CD14-positive monocyte (primary cell): ENCODE measurements at places on chromosomes 5 and 9.
A peak's percentile ranks its signal among the peaks of the same experiment; 100 is the strongest.

DNA sequence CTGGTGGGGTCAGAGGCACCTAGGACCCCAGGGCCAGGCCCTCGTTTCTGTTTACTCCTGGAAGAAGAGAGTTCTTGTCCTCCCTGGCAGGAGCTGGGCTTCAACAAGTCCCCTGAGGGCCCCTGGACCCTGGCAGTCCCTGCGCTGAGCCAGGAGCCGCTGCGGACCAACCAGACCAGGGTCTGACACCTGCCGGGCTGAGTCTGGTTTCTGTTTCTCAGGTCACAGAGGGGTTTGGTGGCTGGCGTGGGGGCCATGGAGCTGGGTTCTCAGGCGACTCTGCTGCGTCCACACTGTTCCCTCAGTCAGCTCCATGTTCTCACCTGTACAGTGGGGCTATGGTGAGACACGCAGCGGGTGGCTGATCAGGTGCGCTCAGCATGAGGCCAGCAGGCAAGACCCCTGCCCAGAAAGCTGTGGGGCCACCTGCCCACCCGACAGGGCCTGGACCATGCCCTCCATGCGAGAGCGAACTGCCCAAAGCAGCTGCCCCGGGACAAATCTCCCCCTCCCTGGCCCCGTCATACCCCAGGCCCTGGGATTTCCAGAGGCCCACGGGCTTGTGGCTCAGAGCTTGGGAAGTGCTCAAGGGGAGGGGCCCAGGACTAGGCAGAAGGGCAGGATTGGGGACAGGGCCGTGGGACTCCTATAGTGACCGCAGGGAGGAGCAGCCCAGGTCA lies 17.9 kb upstream of the NOTCH1 start:
- DNase-seq = no peak

GRCh38 chr9:32378993-32379729 lies 5.3 kb upstream of the ACO1 start:
- DNase-seq = peak; percentile 50

DNA sequence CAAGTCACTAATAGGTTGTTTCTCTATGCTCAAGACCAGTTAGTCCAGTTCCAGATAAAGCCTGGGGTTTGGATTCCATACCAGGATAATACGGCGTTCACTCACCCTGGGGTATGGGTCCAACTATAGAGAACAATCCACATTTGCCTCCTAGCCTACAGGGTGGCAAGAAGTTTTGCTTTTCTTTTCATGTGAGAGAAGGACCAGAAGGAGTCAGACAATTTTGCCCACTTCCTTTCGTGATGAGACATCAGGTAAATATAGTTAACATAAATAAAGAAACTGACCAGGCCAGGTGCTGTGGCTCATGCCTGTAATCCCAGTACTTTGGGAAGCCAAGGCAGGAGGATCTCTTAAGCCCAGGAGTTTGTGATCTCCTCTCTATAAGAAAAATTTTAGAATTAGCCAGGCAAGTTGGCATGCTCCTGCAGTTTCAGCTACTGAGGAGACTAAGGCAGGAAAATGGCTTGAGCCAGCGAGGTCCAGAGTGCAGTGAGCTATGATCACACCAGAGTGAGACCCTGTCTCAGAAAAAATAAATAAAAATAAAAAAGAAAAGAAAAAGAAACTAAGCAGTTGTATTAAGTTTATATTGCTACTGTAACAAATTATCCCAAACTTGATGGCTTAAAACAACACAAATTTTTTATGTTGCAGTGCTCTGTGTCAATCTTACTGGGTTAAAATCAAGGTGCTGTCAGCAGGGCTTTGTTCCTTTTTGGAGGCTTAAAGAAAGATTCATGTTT lies 7.5 kb upstream of the REEP5 start:
- no peak for DNase-seq

DNA sequence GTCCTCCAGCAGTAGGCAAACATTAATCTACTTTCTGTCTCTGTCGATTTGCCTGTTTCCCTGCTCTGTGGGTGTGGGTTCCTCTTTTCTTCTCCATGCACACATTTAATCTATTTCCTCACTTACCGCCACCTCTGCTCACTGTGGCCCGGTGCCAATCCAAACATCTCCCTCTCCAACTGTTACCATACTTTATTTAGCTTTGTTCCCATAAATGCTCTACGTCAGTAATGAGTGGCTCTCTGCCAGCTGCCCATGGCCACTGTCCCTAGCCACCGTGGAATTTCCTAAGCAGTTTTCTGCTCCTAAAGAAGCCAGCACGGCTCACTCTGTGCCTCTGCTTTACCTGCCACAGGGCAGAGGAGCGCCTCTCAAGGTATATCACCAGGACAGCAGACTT lies 19.5 kb upstream of the GOLPH3 start:
- peak; percentile 62 for DNase-seq

DNA sequence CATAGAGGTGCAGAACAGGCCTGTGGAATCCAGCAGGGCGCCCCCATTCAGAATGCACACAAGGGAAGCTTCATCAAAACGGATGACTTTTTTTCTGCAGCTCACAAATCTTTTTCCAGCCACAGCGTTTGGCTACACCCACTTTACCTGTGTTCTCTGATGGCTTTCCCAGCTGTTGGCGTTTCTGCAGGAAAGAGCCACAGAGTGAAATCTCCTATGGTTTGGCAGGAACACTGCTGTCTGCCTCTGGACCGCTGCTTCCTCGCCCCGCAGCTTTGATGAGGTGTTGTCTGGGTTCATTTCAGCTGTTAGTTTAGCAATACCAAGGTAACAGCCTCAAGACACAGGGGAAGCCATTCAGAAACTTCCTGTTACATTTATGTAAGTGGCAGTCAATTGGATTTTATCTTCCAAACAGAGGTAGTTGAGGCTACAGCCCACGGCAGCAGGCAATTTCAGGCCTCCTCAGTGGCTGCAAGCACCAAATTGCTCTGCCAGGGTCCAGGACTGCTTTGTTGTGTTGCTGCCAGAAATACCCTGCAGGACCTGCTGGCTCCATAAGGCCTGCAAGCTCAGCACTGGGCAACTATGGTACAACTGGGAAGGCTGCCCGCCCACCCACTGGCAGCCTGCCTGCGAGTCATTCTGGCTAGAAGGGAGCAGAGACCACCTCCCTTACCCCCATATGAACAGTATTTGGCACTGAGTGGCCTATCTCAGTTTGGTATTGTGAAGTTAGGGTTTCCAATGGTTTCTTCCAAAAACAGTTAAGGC lies 96.7 kb downstream of the MVB12B start:
- no peak for DNase-seq

DNA sequence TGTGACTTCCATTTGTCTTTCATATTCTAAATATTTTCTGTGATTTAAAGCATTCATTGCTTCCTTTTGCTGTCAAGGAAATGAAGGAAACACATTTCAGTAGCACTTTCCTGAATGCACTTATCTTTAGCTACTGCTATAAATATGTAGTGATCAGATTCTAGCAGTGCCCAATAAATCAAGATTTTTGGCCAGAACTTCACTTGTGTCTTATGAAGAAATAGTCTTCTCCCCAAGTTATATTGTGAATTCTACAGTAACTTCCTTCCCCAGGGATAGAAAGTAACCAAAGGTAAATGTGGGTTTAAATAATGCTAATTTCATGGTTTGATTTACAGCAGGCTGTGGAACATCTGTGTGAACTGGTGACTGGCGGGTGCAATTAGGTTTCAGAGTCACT lies 77.9 kb downstream of the DMRT2 start:
- no peak for DNase-seq

DNA sequence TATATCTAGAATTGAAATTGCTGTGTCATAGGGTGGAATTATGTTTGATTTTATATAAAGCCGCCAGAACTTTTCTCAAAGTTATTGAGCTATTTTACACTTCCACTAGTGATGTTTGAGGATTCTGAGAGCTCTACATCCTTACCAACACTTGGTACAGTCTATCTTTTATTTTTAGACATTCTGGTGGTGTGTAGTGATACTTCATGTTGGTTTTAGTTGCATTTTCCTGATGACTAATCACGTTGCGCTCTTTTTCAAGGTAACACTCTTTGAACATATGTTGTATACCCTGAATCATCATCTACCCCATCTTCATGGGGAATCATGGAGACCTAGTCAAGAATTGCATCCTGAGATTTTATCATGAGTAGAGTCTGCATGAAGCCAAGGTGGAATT lies 141.7 kb downstream of the NXNL2 start:
- no peak for DNase-seq

- no peak for DNase-seq
Measured at GRCh38 chr5:111454776-111455175, 57.6 kb downstream of the STARD4 start.

DNA sequence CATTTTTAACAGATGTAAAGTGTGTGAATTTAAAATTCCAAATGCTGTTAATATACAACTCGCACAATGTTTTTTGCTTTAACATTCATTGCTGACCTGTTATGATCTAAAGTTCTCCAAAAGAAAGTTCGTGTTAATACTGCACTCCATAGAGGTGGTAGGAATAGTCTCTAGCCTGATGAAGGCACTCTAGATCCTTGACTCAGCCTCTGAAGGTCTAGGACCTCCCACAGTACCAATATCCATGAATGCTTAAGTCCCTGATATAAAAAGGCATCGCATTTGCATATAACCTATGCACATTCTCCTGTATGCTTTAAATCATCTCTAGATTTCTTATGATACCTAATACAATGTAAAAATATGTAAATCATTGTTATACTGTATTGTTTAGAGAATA lies 213.6 kb downstream of the EFNA5 start:
- no peak for DNase-seq

- no peak for DNase-seq
Measured at GRCh38 chr5:63687854-63688516, 274.3 kb downstream of the HTR1A start.

DNA sequence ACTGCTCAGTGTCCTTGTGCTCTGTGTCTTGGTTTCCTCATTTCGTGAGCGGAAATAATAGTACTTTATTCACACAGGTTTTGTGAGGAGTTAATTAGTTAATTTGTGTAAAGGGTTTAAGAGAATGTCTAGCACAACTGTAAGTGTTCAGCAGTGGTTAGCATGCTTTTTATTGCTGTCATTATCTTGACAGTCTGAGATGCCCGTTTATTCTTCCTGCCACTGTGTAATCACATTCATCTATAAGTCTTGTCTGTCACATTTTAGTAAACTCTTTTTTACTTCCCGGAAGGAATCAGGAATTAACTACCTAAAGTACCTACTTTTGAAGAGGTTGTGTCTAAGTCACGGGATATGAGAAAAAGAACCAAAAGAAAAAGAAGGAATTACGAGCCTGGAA lies 38.0 kb downstream of the IQGAP2 start:
- no peak for DNase-seq
